ENCODE measurements at places on chromosomes 11 and 22.

- no peak for DNase-seq
These were observed 14.3 kb upstream of the AIFM3 start for GRCh38 chr22:20952544-20953341.

DNA sequence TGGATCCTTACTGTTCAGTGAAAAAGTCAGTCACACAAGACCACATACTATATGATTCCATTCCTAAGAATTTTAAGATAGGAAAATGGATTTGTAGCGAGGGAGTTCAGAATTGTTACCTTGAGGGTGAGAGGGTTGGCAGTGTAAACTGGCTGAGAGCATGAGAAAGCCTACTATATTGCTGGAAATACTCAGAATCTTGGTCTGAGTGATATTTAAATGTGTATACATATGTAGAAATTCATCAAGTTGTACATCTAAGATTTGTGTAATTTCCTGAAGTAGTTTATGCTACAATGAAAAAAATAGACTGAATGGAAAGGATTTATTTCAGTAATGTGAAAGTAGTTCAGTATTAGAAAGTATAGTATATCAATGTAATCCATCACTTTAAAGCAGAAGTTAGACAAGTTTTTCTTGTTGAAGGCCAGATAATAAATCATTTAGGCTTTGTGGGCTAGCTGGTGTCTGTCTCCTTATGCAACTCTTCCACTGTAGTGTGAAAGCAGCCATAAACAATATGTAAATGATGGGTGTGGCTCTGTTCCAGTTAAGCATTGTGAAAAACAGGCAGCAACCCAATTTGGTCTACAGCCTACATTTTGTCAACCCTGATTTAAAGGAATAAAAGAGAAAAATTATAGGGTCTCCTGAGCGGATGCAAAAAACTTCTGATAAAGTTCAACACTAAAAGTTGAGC lies 127.2 kb upstream of the THY1 start:
- no peak for DNase-seq

DNA sequence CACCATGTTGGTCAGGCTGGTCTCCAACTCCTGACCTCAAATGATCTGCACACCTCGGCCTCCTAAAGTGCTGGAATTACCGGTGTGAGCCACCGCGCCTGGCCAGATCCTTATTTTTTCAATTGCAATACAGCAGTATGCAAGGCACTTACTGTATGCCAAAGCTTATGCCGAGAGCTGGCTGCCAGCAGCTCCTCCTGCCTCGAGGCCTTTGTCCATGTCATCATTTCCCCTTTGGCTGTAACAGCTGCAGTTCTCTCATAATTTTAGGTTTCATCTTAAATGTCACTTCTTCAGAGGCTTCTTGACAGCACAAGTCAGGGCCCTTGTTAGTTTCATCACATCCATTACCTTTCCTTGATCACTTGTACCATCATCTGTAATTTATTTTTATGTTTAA lies 1.5 kb upstream of the SREBF2 start:
- no peak for DNase-seq

DNA sequence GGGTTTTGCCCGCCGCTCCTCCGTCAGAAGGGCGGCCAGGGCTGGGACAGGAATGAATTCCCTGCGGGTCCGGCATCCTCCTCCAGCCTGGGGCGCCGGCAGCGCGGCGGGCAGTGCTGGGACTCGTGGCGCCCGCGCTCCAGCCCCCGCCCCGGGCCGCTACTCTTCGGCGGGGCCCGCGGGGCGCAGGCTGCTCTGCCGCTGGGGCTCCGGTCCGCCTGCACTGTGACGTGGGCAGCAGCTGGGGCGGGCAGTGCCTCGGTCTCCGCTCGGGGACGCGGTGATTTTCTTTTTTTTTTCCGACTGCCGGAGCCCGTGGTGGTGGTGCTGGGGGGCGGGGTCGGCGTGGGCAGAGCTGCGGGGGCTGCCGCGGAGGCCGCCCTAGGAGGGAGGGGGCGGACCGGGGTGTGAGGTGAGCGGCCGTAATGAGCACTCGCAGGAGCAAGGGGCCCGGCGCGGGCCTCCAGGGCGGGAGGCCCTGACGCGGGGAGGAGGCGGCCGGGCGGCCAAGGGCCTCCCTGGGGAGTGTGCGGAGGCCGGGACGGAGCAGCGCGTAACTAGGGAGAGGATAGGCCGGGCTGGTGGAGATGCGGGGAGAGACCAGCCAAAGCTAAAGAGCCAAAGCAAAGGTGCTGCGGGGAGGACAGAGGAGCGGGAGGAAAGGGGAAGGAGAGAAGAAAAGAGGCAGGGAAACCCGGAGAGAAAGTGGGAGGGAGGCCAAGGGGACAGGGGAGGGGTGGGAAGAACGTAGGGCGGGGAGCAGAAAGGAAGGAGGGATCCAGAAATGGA lies 73.3 kb upstream of the ZBED5 start:
- peak; percentile 52 for DNase-seq

DNA sequence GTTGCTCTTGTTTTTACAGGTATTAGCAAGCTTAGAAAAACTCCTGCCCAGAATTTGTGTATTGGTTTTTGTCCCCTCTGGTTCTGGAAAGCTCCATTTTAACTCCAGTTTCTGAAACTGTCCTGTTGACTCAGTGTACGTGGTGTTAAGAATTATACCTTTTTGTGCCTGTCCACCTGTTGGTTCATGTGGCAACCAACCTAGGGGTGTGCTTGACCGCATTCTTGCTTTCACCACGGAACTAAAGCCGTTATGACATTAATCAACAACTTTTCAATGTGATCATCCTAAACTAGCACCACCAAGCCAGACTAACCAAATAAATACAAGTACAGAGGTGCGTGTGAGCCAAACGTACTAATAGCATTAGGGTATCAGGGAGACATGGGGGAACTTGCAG lies 56.0 kb upstream of the PTH start:
- DNase-seq = no peak

GRCh38 chr11:47050284-47050683 lies 113.7 kb downstream of the CSTPP1 start:
- no peak for DNase-seq

DNA sequence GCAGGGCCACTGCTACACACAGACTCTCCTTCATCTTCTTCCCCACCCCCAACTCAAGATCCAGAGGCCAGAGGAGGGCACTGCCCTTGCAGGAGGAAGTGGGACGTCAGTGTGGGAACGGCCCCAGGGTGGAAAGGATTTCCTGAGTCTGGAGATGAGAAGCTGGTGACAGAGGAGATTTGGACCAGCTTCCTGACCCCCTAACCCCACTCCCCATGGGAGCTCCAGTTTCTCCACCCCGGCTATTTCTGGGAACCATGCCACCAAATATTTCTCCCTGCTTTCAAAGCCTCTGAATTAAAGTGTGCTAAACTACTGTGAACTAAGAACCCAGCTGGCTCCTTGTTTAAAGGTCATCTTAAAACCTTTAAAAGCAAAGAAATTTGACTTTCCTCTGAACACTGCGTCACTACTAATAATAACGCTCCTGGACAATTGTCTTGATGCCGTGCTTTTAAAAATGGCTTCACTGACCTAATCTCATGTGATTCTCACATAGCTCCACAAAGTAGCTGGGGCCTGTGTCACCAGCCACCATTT lies 46.6 kb downstream of the CWC15 start:
- DNase-seq = no peak

DNA sequence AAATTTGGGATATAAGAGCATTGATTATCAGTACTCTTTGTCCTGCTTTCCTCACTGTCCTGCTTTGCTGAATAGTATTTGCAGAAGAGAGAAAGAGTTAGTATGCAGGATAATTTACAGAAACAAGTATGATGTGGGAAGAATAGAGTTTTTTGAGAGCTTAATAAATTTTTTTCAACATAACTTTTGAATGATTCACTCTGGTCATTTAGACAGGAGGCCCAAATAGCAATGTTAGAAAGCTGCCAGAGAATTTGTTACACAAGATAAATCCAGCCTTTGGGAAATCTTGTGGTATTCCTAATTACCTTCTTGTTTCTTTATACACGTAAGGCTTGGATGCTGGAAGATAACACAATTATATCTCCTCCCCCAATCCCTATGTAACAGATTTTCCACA lies 484.6 kb downstream of the CNTN5 start:
- DNase-seq = no peak

DNA sequence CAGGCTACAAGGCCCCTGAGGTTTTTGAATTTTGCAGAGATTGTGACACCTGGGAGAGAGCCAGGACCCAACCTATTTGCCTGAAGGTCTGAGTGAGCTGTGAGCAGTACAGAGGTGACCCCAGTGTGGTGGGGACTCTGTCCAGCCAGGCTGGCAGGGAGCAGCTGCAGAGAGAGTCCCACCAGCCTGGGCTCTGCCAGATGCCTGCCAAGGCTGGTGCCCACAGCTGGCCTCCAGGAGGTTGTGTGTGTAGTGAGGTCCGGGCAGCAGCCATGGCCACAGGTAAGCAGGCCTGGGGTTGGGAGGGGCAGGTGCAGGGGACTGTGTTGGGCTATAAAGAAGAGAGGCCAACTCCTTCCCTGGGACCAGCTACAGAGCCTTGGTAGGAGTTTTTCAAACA lies 144.8 kb downstream of the CRYBB2 start:
- no peak for DNase-seq

DNA sequence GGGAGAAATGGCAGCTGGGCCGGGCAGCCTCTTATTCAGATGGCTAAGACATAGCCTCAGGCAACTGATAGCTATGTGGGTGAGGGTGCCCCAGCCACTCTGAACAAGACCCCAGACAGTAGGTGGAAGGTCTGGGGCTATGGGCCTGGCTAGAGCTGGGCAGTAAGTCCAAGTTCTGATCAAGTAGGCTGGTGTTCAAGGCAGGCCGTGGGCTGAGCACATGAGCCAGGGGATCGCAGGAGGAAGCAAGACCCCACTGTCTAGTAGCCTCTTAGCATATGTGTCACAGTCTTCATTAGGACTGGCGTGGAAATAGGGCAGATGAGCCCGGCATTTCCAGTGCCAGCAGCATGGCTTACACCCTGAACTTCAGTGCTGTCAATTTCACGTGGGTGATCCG lies 192.1 kb downstream of the ADAMTS15 start:
- no peak for DNase-seq

DNA sequence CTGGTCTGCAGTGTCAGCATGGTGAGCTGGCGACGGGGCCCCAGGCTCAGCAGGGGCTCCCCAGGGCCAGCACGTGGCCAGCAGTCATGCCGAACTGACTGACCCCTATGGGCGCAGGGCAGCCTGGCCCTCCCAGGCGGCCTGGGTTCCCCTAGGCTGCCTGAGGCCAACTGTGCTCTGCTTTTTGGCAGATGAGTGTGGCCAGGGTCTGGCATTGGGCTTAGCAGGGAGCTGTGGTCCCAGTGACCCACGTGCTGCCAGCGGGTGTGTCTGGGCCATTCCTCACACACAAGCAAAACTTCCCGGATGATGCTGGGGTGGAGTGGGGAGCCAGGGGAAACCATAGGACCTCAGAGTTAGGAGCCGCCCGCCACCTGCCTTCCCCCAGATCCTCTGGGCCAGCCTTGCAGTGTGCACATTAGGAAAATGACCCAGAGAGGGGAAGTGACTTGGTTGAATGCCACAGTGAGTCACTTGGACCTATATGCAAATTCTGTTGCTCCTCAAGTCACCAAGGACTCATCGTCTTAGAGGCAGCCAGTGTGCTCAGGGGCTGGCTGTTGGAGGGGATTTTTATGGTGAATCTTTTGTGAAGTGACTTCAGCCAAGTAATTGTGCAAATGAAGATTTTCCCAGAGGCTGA lies 6.5 kb downstream of the ADORA2A start:
- DNase-seq = peak; percentile 42

DNA sequence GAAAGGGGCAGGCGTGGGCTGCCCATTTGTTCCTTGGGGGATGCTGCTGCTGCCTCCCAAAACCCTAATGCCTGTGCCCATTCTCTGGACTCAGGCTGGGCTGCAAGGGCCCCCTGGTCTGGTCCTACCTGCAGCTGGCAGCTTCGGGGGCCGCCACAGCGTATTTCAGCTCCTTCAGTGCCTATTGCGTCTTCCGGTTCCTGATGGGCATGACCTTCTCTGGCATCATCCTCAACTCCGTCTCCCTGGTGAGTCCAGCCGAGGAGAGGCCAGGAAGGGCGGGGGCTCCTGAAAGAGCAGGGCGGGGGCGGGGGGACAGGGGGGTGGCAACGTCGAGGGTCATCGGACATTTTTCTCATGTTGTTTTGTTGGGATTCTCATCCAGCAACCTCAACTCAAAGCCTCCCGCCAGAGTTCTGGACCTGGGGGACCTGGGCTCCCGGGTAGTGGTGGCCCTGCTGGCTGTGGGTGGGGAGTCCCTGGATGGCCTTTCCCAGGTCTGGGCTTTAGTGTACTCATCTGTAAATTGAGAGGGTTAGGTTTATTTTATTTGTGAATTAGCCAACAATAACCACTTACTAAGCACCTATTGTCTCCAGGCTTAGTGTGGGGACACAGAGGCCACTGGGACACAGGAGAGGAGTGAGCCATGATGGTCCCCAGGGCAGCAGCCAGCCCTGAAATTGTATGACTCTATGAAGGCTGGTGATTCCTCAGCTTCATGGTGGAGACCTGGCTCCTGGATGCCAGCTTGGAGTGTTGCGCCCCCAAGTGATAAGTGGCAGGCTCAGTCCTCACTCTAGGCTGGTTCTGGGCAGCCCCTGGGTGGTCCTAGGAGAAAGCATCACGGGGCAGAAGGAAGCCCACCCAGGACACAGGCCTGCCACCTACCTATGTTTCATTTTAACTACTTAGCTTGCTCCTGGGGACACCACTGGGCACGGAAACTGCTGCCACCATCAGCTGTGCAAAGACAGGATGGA lies 36.0 kb downstream of the CAPN1 start:
- no peak for DNase-seq

GRCh38 chr11:126310200-126310991 lies 6.5 kb downstream of the DCPS start:
- peak; percentile 69 for DNase-seq
